Cortex of kidney (tissue), 1 donor: ENCODE measurements at places on chromosomes 6 and 20.

- DNase-seq: no peak
These were observed 185.0 kb downstream of the ANKRD60 start for GRCh38 chr20:58043236-58044140.

DNA sequence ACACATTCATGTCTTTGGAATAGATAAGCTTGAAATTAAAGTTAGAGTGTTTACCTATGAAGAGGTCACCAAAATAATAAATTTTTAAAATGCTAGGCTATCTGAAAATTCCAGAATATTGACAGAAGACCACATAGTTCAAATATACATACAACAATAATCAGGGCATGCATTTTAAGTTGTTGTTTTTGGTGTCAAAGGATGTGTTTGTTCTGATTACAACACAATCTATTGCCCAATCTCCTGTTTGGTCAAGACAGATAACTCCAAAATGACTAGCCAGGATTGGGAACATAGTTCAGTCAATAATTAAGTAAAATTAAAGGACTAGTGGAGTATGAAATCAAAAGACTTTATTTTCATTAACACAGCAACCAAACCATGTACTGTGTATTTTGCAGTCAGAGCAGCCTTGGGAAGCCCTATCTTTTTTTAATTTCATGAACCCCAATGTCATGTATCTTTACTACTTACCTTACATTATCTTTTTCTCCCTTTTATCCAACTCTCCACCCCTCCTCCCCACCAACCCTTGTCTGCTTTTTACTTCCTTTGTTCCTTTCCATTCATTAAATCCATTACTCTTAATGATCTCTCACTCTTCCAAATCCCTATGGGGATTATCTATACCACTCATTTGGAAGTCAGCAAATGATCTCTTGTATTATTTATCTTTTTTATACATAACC is 111.2 kb downstream of the CDK19 start:
- no peak for DNase-seq

- DNase-seq: no peak
These were observed 25.3 kb downstream of the AAR2 start for GRCh38 chr20:36261389-36262105.

DNA sequence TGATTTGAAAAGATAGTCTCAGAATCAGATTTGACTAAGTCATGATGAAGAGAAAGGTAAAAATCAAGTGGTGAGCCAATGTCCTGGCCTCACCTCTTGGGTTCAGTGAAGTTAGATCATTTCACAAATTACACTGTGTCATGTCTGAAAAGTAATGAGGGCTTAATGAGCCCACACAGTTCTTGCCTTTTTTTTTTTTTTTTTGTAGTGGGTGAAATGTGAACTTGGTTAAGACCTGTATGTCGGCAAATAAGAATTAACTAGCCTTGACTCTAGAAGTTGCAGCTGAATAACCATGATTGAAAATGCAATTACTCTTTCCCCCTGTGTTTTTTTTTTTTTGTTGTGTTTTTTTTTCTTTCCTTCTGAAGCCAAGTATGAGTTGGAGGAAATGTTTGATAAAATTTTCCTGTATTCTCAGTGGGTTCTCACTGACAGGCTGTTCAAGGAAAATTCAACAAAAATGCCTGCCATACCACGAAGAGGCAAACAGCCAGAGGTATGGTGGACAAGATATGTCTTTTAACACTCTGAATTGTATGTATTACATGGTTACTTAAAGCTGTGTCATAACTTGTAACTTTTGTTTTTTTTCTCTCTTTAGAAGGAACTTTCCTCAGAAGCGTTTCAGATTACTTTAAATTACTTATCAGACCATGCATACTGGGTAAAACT is 135.2 kb upstream of the MLIP start:
- no peak for DNase-seq

GRCh38 chr6:40671001-40671693 is 84.0 kb upstream of the LRFN2 start:
- DNase-seq: no peak

GRCh38 chr20:32325706-32326503 is 32.2 kb upstream of the ASXL1 start:
- DNase-seq: no peak

DNA sequence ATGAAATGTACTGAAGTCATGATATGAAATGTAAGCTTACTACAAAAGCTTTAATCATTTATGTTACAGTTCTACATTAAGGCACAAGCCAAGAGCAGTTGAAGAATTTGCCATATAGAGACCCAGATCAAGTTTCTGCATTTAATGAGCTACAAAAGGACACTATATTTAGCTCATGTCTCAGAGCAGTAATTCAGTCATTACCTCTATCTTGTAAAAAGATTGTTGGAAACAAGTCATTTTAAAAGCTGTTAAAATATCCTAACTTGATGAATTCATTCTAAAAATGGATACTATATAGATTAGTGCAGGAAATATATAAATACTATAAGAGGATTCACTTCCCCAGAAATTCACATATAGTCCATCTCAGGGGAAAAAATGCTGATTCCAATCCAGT is 45.2 kb upstream of the RIPPLY2 start:
- no peak for DNase-seq

DNA sequence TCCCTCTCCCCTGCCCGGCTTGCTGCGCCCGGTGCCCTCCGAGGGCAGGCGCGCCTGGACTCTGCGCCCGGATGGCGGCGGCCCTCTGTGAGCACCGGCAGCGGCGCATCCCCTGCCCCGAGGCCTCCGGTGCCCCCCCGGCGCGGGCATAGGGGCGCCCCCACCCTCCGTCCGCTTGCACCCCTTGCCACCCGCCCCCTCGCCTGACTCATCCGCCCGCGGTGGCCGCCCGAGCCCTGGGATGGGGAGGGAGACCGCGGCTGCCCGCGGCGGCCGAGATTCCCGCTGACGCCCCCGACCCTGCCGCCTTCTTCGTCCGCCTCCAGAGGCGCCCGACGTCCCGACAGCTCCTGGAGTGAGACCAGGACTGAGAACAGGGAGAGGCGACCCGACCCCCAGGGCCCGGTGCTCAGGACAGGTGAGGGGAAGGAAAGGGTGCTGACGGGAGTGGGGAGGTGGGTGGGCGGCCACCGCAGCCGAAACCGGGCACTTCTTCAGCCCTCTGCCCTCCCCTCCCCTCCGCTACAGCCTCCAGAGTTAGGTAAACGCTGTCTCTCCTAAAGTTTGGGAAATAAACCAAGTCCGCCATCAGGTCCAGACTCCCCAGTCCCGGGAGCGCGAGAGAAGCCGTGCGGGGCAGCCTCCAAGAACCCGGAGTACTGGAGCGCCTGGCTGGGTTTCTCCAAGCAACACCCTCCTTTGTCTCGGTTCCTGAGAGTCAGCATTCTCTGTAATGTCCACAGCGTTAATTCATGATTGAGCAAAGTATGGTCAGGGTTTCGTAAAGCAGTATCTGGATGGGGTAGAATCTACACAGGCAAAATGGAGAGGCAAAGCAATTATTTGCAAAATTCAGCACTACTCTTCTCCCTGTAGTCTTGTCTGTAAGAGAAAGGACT is 539 bp downstream of the TMEM200A start:
- DNase-seq: peak; percentile 10

DNA sequence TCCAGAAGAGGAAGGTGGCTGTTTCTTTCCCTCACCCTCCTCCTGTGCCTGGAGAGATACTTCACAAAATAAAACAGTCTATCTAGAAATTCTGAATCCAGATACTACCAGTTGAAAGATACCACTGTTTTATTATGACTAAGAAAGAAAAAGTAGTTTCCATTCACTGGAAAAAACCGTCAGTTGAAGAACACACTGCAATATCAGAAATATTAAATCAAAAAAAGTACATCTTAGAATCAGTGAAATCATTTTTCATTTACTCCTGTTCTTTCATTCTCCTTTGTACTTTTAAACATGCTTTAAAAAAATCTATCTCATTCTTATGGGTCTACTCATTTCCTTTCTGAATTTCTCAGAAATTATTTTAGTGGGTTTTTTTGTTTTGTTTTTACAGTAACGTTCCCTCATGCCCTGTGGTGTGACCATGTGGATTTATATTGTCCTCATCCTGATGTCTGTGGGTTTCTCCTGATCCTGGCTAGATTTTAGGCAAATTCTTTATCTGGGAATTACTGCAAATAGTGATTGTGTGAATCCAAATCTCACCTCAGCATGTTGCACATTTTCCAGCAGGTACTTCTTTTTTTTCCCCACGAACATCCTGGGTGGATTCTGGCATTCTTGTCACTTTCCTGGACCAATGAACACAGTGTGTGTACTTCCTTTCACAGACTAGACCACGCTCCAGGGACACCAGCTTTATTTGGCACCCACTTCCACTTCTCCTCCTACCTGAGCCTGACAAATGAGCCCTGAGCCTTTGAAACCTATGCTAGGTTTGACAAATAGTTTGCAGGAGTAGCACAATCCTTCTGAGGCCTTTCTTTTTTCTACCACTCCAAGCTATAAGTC is 114.0 kb upstream of the LAMP5 start:
- no peak for DNase-seq

GRCh38 chr20:16528078-16528477 is 45.2 kb downstream of the KIF16B start:
- no peak for DNase-seq

GRCh38 chr20:62588458-62589149 is 53.7 kb upstream of the SLCO4A1 start:
- no peak for DNase-seq
